Smooth muscle cell of the pulmonary artery (primary cell): ENCODE measurements at places on chromosomes 6 and 20. TPM values are rescaled to one million over a fixed set of nuclear protein-coding genes. Genes with fewer than 3 reads are reported as not detected.

The SAPCD1 gene
- 0.78 and 0.79 TPM in 2 replicates for total RNA-seq

The MAS1 gene
- total RNA-seq: under 0.01 and 0.20 TPM in 2 replicates

The REM1 gene
- 0.07 and 4.0 TPM in 2 replicates for total RNA-seq

The TUBE1 gene
- total RNA-seq: 19.0 and 30.2 TPM in 2 replicates

The E2F3 gene
- total RNA-seq: 6.7 and 10.4 TPM in 2 replicates

The TMX4 gene
- total RNA-seq: 19.6 and 20.7 TPM in 2 replicates

The MUCL3 gene
- total RNA-seq: not detected in 2 replicates

The RAET1G gene
- total RNA-seq: 1.6 and 1.7 TPM in 2 replicates

The KIAA1586 gene
- 12.2 and 15.2 TPM in 2 replicates for total RNA-seq

The BPIFB4 gene
- not detected in 2 replicates for total RNA-seq

The CD83 gene
- total RNA-seq: 0.23 and 1.6 TPM in 2 replicates

The KCNK16 gene
- total RNA-seq: not detected in 2 replicates

The SPAG4 gene
- 18.4 and 23.3 TPM in 2 replicates for total RNA-seq

The TMEM74B gene
- total RNA-seq: 0.10 and 0.13 TPM in 2 replicates

The MAN1A1 gene
- 63.3 and 112 TPM in 2 replicates for total RNA-seq

The HLA-DQB1 gene
- total RNA-seq: not detected in 2 replicates

The SRMS gene
- not detected in 2 replicates for total RNA-seq

The NSFL1C gene
- total RNA-seq: 24.7 and 32.6 TPM in 2 replicates

The CRISP2 gene
- total RNA-seq: not detected in 2 replicates

The SLC17A3 gene
- not detected in 2 replicates for total RNA-seq

The DEFB126 gene
- total RNA-seq: not detected in 2 replicates

The RPS6KA2 gene
- total RNA-seq: 74.3 and 110 TPM in 2 replicates

The SMOC2 gene
- 0.13 TPM in 1 of 2 replicates, not detected in the other for total RNA-seq

The ARMH2 gene
- not detected in 2 replicates for total RNA-seq

The VWA7 gene
- 0.26 and 0.46 TPM in 2 replicates for total RNA-seq

The RBM24 gene
- total RNA-seq: 2.9 and 6.3 TPM in 2 replicates

The GSTA2 gene
- total RNA-seq: not detected in 2 replicates

The TGM6 gene
- total RNA-seq: not detected in 2 replicates

The MAP3K7 gene
- total RNA-seq: 33.8 and 36.6 TPM in 2 replicates

The HS3ST5 gene
- total RNA-seq: not detected in 2 replicates

The PPP1R10 gene
- 17.7 and 21.0 TPM in 2 replicates for total RNA-seq

The PDE10A gene
- total RNA-seq: 8.5 and 16.0 TPM in 2 replicates

The PI16 gene
- 0.59 and 1.8 TPM in 2 replicates for total RNA-seq

The GPX5 gene
- not detected in 2 replicates for total RNA-seq

The KCNK17 gene
- total RNA-seq: not detected in 2 replicates

The TRAPPC3L gene
- 0.07 TPM in 1 of 2 replicates, not detected in the other for total RNA-seq

The NFATC2 gene
- 0.26 and 0.30 TPM in 2 replicates for total RNA-seq

The TNXB gene
- total RNA-seq: 9.8 and 66.7 TPM in 2 replicates

The TUBB1 gene
- 0.03 TPM in 1 of 2 replicates, not detected in the other for total RNA-seq

The BTN1A1 gene
- total RNA-seq: not detected in 2 replicates

The EFCAB8 gene
- 0.33 TPM in 1 of 2 replicates, not detected in the other for total RNA-seq

The GNAS-AS1 gene
- 0.72 and 1.2 TPM in 2 replicates for total RNA-seq

The CRISP3 gene
- total RNA-seq: not detected in 2 replicates

The ZC2HC1B gene
- not detected in 2 replicates for total RNA-seq

The PNPLA1 gene
- total RNA-seq: 0.03 and 0.07 TPM in 2 replicates

The MAP1LC3A gene
- 28.3 and 29.1 TPM in 2 replicates for total RNA-seq

The NCOA3 gene
- total RNA-seq: 37.9 and 41.1 TPM in 2 replicates

The SLC22A2 gene
- 0.07 and 1.7 TPM in 2 replicates for total RNA-seq

The CYP24A1 gene
- 0.20 and 0.26 TPM in 2 replicates for total RNA-seq

The BAK1 gene
- total RNA-seq: 14.5 and 17.6 TPM in 2 replicates

The AGER gene
- total RNA-seq: 0.30 and 0.33 TPM in 2 replicates

The MOG gene
- total RNA-seq: not detected in 2 replicates

The LHFPL5 gene
- not detected in 2 replicates for total RNA-seq

The GABRR1 gene
- not detected in 2 replicates for total RNA-seq
